ENCODE measurements at places on chromosomes 16 and 17. TPM values are rescaled to one million over a fixed set of nuclear protein-coding genes. Genes with fewer than 3 reads are reported as not detected.

- no peak for DNase-seq
These were observed 195.1 kb downstream of the CDRT15L2 start for GRCh38 chr17:20774472-20775135.

Gene FBXW10B
- polyA plus RNA-seq = 0.10 TPM

DNA sequence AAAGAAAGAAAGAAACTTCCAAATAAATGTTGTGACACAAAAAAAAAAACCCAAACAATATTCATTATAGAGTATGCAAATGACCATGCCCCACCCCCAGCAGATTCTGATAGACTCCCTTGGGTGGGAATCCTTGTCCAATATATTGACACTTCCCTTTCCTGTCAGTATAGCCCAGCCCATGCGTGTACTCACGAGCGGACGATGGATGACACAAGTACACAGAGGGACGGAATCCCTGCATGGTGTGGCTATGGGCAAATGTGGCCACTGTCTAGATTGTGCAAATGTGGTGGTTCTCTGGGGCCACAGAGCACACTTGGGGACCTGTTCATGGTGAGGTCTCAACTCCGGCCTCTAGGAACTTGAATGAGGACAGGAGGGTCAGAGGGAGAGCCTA lies 3.1 kb downstream of the RAB37 start:
- DNase-seq = no peak

Gene DNASE1L2
- polyA plus RNA-seq = 0.20 TPM

Gene ARL5C
- polyA plus RNA-seq = not detected

Gene KRT33B
- polyA plus RNA-seq = not detected

Gene CMTM2
- polyA plus RNA-seq = 0.67 TPM

DNA sequence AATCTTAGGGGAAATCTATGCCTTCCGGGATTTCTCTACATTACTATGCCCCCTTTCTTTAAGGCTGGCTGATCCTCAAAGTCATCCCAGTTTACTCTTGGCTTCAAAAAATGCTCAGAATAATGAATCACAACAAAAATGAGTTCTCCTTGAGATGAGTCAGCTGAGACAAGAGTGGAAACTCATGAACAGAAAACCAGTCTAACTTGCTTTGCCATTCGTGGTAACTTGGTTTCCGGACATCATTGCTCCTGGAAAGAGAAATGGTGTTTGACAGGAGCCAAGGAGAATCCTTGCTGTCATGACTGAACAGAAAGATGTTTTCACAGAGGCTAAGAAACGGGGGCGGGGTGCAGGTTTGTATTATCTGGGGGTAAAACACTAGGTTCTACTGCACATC lies 435.6 kb upstream of the DYNLRB2 start:
- no peak for DNase-seq

Gene KRT31
- not detected for polyA plus RNA-seq

GRCh38 chr17:12028611-12029010 lies 7.9 kb downstream of the MAP2K4 start:
- DNase-seq = no peak

- no peak for DNase-seq
These were observed 42.9 kb upstream of the NFAT5 start for GRCh38 chr16:69522732-69523404.

DNA sequence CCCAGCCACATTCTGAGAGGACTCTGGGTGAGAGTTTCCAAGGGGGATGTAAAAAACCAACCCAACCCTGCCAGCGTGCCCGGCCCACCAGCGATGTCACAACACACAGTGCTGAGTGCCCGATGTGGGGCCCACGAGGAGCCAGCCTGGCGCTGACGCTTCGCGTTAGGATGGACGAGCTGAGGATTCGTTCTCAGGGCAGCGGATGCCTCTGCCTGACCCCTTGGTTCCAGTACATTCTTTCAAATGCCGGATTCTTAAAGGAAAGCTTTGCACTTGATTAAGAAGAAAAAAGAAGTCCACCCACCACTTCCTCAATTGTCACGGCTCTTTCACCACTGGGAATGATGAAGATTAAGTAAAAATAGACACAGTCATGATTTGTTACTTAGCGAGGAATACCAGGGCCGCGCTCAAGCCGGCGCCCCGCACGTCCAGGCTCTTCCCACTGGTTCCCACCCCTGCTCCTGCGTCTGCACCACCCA lies 79.4 kb downstream of the IRF8 start:
- no peak for DNase-seq

Gene ERBB2
- 10.5 TPM for polyA plus RNA-seq

GRCh38 chr17:60167065-60167741 lies 17.4 kb downstream of the CA4 start:
- DNase-seq = no peak

DNA sequence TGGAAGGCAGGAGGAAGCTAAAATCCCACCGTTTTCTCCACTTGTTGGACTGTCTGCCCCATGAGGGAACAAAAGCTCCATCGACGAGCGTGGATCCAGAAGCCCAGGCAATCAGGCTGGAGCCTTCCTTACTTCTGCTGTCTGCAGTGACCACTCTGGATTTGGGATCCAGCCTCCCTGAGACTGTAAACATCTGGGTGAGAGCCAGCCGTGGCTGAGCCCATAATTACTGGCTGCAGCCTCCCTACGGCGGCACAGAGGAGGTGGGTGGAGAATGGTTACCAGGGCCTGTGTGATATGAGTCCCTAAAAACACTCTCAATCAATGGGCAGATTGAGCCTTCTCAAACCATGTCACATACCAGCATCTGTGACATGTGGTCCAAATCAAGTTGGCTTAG lies 158.2 kb downstream of the FOXL1 start:
- DNase-seq = no peak

DNA sequence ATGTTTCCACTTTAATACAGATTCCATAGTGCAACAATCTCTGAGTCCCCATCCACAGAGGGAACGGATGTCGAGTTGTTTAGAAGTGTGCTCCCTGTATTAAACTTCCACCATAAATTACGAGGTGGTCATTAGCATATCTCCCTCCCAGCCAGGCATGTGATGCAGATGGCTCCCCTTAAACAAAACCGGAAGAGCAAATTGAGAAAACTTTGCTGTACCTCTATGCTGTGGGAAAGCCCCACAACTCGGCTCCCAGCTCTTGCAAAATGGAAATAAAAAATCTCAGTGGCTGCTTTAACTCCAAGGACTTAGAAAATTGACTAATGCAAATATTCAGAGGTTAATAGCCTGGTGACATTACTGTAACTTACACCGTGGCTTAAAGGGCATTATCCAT lies 290.9 kb downstream of the MAF start:
- DNase-seq = no peak

Gene CDH1
- 37.2 TPM for polyA plus RNA-seq

Gene ITGA2B
- polyA plus RNA-seq = 0.38 TPM

GRCh38 chr17:78883533-78884131 lies 19.4 kb downstream of the CEP295NL start:
- DNase-seq = no peak

Gene INCA1
- polyA plus RNA-seq = 0.75 TPM

Gene C16orf74
- 0.75 TPM for polyA plus RNA-seq

DNA sequence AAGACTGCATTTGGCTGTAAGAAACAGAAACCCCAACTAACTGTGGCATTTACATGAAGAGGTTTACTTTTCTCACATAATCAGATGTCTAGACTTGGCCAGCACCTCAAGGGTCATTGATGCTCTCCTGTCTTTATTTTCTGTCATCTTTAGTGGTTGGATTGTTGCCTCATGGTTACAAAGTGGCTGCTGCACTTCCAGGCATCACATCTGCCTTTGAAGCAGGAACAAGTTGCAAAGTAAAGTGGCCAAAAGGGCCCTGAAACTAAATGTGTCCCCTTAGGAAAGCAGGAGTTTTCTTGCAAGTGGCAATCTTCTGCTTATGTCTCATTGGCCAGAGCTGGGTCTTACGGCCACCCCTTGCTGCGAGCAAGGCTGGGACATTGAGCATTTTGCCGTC lies 26.5 kb upstream of the STH start:
- DNase-seq = no peak

Gene TBC1D3H
- polyA plus RNA-seq = 0.08 TPM

Gene KPNA2
- polyA plus RNA-seq = 15.4 TPM

DNA sequence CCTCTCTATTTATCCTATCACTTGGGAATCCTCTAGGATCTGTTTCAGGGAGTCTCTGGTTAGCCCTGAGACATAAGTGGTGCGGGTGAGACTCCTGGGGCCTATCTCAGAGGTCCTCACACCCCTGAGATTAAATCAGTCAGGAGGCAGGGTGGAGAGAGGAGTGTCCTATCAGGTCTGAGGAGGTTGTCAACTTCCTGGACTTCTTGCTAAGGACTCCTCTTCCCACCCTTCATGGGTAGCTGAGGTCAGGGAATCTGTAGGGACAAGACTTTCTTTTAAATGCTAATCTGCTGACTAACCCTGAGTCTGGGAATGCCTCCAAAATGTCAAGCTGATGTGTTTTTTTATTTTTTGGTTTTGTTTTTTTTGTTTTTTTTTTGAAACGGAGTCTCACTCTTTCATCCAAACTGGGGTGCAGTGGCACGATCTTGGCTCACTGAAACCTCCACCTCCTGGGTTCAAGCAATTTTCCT lies 6.6 kb upstream of the ARMC5 start:
- no peak for DNase-seq

DNA sequence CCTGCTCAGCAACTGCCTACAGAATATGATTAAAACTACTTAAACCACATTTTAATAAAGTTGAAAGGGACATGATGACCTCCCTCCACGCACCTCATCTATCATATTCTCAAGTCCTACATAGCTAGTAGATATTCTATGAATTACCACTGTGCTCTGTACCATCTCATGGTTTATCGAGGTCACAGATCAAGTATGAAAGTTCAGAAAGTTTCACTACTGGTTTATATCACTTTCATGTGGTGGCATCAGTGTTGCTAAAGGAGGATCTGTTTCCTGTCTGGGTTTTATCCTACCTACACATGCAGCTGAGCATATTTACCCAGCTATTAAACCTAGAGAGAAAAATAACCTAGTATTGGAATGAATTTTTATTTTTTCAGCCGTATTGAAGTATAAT lies 214.9 kb upstream of the MON1B start:
- DNase-seq = no peak

DNA sequence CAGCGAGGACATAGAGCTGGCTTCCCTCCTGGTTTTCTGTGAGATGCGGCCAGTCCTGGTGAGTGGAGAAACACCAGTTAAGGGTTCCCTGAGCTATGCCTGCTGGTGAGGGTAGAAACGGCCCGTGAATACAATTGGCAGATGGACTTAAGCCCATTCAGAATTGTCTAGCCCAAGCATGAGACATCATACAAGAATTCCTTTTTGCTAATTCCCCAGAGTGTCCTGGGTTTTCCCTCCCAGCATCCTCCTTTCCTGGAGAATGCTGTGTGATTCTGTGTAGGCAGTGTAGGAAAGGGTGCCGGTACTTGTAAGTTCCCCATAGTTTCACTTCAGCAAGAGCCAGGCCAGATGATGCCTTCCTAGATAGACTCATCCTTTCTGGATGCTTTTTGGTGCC lies 65.1 kb downstream of the SDR42E1 start:
- no peak for DNase-seq

Gene UNK
- 4.0 TPM for polyA plus RNA-seq

- DNase-seq = no peak
These were observed 224.2 kb downstream of the CBLN1 start for GRCh38 chr16:49057391-49057790.

DNA sequence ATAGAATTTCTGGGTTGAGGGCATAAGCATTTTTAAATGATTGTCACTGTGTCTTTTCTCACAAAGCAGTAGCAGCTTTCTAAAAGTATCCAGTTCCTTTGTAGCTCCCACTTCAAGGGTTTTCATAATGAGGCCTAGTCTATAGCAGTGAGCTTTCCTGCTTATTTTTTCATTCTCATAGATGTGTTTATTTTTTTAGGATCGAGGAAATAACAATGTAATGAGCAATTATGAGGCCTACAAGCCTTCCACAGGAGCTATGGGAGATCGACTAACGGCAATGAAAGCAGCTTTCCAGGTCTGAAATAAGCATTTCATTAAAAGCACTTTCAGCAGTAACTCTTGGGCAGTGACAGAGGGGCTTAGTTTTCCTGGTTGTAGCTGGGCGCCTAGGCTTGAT lies 10.6 kb upstream of the PSMC5 start:
- no peak for DNase-seq

GRCh38 chr16:764184-764750 lies 3.7 kb downstream of the MSLN start:
- no peak for DNase-seq

- no peak for DNase-seq
These were observed 548 bp downstream of the PSMB3 start for GRCh38 chr17:38753071-38753506.

- DNase-seq = no peak
These were observed 309 bp downstream of the DNAH2 start for GRCh38 chr17:7717756-7718350.

DNA sequence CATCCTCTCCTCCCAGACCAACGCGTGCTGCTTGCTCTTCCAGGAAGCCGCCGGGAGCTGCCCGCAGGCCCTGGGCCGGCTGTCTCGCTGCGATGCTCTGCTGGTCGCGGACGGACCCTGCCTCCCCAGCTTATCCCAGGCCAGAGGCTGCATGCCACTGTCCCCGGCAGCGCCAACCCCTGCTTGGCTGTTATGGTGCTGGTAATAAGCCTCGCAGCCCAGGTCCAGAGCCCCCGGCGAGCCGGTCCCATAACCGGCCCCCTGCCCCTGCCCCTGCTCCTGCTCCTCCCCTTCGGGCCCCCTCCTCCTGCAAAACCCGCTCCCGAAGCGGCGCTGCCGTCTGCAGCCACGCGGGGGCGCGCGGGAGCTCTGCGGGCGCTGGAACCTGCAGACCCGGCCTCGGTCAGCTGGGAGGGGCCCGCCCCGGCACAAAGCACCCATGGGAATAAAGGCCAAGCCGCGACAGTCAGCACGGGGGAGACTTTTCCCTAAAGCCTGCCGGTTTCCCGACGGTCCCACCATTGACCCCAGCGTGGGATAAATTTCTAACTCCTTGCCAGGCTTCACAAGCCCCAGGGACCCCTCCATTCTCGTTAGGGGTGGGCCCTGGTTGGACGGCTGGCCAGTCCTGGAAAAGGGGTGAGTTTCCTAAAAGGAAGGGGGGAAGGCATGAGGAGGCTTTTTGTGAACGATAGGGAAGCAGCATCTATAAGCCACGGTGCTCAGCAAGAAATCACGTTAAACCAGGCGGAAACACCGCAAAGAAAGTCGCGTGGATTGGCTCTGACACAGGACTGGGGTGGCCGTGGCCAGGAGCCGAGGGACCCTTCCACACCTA lies 11.2 kb downstream of the ENPP7 start:
- DNase-seq = peak; percentile 82

Gene MT1H
- polyA plus RNA-seq = 479 TPM

DNA sequence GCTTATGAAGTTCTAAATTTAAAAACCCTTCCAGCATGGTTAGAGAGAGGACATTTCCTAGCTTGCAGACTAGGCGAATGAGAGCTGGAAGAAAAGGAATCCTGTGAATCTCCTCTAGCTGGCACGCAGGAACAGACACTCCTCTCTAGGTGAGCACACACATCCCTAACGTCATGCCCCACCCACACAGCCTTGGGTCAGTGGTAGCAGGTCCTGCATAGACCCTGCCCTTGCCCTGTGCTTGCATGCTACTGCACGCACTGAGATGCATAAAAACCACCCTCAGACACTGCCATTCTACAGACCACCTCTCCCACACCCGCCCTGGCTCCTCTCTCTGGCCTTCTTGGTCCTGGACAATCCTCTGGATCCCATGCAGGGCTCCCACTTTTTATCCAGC lies 23.5 kb downstream of the CES1 start:
- no peak for DNase-seq

Gene FBXW10
- 0.20 TPM for polyA plus RNA-seq

GRCh38 chr17:75509528-75510258 lies 5.6 kb downstream of the CASKIN2 start:
- DNase-seq = no peak
